Skin of body (tissue), 3 donors: ENCODE measurements at places on chromosomes 16 and 17.
A peak's percentile ranks its signal among the peaks of the same experiment; 100 is the strongest.

DNA sequence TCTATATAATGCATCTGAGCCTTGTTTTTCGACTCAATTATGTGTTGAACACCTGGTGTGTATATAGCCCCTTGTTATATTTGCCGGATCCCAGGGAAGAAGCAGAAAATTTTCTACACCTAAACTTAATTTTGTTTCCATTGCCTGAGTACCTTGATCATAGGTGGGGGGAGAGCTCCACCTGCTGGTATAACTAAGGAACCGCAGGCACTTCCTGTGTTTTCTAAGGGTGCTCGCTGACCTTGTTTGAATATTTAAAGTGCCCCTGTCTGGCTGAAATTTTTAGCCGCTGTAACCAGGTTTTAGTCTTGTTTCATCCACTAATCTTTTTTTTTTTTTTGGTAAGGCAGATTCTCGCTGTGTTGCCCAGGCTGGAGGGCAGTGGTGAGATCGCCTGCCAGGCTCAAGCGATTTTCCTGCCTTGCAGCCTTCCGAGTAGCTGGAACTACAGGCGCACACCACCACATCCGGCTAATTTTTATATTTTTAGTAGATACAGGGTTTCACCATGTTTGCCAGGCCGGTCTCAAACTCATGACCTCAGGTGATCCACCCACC is 6.5 kb upstream of the NUBP1 start:
- peak; percentile 52 for DNase-seq

GRCh38 chr17:83106913-83107655 is 27.7 kb downstream of the METRNL start:
- DNase-seq = no peak

DNA sequence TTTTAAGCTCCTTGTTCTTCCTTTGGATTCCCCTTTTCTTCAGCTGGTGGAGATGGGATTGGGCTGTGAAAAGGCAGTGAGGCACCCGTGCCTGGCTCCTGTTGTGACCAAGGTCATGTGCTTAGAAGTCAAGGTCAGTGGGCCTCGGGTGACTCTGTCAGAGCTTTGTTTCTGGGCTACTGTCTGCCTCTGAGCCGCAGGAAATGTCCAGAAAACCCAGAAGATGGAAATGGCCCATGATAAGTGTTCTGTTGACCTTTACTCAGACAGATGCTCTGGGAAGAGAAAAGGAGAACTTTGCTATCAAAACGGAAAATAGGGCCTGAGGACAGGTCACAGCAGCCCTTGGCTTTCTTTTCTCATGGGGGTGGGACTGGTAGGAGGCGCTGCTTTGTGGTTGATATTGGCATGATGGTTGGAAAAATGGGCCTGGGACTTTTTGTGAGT is 2.9 kb downstream of the ABCC1 start:
- no peak for DNase-seq

DNA sequence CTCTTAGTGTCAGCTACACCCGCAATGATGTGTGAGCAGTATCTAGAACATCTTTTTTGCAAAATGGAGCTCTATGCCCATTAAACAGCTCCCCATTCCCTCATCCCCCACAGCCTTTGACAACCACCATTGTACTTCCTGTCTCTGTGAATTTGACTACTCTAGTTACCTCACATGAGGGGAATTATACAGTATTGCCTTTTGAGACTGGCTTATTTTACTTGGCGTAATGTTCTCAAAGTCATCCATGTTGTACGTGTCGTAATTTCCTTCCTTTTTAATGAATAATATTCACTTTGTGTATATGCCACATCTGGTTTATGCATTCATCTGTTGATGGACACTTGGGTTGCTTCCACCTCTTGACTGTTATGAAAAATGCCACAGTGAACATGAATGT is 23.2 kb upstream of the CCL22 start:
- no peak for DNase-seq

DNA sequence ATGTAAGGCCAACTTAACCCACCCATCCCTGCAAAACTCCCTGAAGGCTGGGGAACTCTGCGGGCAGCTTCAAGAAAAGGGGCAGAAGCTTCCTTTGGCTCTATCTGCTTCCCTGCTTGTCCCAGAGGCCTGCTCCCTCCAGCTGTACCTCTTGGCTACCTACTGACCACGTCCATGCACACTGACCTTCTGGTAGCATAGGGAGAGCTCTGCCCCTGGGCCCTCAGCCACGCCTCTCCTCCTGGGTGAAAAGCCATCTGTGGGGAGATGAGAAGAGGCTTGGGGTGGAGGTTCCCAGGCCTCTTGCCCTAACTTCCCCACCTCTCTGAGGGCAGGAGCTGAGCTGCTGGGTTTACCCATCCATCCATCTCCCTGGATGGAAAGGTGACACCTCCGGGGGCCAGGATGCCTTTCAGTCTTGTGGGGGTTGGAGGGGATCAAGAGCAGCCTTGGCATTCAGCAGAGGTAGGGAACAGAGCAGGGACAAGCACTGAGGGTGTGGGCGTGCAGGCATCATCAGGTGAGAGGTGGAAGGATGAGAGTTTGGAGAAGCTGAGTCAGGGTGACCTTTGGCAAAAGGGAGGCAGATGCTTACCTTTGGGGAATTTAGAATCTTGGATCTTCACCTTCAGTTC is 23.4 kb upstream of the MFSD6L start:
- no peak for DNase-seq

DNA sequence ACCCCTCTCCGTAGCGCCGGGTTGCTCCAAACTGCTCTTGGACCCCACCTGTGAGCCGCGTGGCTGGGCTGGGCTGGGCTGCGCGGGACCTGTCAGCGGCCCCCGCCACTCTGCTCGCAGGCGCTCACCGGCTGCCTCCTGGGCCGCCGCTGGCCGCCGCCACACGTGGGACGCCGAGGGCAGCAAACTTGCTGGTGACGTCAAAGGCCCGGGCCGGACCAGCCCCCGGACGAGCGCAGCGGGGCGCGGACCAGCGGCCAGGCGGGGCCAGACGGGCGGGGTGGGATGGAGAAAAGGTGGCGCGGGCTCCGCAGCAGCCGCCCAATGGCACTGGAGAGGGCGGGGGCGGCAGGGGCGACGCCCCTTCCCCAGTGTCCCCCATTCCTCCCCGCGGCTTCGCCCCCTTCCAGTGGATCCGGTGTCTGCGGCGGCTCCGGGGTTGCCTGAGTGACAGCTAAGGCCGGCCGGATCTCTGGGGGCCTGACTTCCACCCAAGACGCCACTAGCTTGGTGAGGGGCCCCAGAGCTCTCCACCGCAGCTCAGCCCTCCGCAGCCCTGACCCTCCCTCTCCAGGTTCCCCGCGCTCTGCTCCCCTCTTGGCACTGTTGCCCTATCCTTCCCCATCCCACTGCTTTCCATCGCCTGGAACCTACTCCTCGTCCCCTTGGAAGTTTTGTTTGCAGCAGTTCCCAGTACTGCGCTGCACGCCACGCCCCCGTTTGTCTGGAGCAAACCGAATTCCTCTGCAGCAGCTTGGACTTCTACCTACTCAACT is at the start of gene HS3ST3A1:
Gene HS3ST3A1, minus strand, starts transcription at position 154 of the 776 bp plus-strand sequence. CDS start 800 bp downstream, outside the sequence.
- DNase-seq = peak; percentile 6

- no peak for DNase-seq
Measured at GRCh38 chr16:1488054-1488601, 616 bp downstream of the PTX4 start.
